Pulmonary artery endothelial cell (primary cell): ENCODE measurements at places on chromosomes 3 and 15.

- DNase-seq = no peak
Observed at GRCh38 chr3:23492057-23492456, 288.9 kb downstream of the UBE2E2 start.

DNA sequence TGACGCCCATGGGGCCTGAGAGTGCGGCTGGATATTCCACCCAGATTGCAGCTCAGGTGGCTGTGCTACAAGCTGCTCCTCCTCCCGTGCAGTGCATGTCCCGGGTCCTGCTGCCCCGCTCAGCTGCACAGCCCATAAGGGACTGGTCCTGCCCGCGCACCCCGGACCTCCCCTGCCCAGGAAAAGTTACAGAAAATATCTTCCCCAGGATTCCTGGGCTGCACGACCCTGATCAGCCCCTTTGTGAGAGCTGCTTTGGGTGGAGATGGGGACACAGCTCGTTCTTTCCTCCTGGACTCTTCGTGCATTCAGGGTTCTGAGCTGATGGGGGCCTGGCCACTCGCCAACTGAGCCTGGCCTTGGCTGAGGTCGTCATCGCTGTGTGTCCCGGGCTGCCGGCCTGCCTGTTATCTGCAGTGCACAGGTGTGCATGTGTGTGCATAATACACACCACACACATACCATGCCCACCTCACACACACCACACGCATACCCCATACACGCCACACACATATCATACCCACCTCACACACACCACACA lies 28.8 kb downstream of the APBA2 start:
- DNase-seq = no peak

DNA sequence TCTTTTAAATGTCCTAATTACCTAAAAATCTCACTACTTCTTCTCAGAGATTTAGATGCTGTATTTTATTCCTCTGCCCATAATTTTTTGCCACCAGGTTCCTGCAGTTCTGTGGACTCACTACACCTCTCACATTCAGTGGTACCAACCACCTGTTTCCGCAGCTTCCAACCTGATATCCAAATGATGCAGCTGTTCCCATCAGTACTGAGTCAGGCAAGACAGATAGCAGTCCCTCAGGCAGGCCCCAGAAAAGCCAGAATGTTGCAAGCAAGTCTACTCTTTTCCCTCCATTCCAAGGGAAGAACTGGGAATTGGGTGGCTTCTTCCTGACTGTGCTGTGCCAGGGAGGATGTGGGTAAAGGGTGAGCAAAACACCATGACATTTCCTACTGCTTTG lies 39.0 kb downstream of the MNS1 start:
- DNase-seq = no peak

DNA sequence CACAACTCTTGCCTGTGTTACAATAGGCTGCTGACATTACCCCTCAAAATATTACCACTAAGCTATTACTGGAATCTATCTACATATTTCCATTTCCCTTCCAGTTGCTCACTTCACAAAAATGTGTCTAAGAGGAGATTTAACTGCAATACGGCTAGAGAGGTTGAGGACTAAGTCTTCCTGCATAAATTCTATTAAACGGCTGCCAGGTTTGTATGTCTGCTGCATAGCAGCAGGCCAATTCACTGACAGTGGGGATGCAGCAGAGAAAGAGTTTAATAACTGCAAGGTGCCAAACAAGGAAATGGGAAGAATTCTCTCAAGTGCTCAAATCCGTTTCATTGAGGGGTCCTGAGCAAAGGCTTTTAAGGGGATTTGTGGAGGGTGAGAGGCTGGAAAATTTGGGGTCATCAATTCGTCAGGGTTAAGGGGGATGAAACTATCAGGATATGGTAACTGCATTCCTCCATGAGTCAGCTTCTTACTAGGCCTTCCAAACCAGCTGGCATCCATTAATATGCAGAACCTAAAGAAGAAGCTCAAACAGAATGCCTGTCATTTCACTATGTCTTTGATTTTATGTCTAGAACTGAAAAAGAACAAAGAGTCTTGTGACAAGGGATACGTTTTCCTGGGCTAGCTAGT lies 675.6 kb downstream of the TBL1XR1 start:
- DNase-seq = no peak

DNA sequence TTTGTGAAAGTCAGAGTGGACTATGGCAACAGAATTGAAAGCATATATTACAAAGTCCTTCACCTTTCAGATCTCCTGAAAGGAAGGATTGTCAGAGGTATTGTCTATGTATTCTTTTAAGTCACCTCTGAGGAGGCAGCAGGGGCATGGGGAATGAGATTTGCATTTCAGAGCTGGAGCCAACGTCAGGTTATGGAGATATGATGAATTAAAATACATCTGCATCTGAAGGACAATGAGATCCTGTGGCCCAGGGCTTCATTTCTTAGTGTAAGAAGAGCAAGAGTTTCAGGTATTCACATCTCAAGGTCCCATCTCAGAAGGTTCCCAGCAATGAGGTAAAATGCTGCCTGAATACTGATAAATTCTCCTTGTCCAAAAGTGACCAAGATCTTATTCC lies 695.8 kb downstream of the TUSC7 start:
- no peak for DNase-seq

- no peak for DNase-seq
Observed at GRCh38 chr3:112136959-112137693, 4.1 kb upstream of the GCSAM start.

GRCh38 chr3:179563271-179563783 lies 601 bp downstream of the ACTL6A start:
- peak; percentile 36 for DNase-seq

DNA sequence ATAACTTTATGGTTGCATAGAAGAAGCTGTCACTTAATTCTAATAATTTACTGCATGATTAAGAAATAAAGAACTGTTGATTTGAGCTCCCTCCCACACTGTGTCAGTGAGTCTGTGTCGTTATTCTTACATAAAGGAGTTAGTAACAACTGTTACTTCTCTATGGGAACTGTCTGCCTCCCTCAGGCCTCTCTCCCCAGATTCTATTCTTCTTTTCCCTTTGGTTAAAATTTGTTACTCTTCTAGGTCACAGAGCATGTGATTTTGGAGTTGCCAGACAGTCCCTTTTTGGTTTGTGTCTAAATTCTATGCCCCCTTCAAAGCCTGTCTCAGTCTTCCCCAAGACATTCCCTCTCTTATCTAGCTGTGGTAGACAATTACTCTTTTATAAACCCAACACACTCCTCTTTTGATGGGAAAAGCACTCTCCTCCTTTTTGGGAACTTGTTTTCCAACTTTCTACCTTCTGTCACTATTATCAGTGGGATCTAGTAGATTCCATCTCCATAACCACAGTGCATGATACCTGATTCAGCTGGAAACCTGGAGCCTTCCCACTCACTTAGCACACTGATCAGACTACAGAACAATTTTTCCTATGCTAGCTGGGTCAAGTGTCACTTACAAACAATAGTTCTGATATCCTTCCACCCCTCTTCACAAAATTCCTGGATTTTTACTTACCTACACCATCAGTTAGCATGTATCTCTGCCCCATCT lies 422.1 kb upstream of the TGFBR2 start:
- no peak for DNase-seq
